ENCODE measurements at places on chromosomes 5 and 9.
A peak's percentile ranks its signal among the peaks of the same experiment; 100 is the strongest.

- no peak for DNase-seq
Observed at GRCh38 chr5:643811-644271, 31.7 kb downstream of the CEP72 start.

GRCh38 chr5:147180751-147181150 is 54.1 kb upstream of the STK32A start:
- no peak for DNase-seq

- DNase-seq, result no peak
Observed at GRCh38 chr5:158155067-158155466, 296.1 kb upstream of the CLINT1 start.

GRCh38 chr9:77215874-77216273 is 38.5 kb downstream of the VPS13A start:
- no peak for DNase-seq

- DNase-seq, result no peak
Observed at GRCh38 chr9:96047741-96048103, 172.2 kb downstream of the ERCC6L2 start.

- no peak for DNase-seq
Observed at GRCh38 chr5:14178671-14179211, 35.6 kb downstream of the TRIO start.

DNA sequence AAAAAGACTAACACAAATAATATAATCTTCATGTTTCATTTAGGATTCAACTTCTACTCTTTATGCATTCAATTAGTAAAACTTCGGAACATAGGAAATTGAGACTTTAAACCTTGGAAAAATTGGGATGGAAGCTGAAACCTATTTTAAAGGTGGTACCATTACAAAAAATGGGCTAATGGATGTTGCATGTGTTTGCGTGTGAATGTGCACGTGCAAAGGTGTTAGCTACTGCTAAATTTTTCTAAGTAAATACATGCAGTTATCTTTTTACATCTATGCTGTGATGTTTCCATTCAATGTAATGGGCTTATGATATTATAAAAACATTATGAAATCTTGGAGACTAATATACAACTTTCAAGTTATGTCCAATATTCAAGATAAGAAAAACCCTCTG is 134.8 kb downstream of the CDH10 start:
- DNase-seq, result no peak

- no peak for DNase-seq
Observed at GRCh38 chr9:109507421-109507838, 9.3 kb upstream of the PTPN3 start.

DNA sequence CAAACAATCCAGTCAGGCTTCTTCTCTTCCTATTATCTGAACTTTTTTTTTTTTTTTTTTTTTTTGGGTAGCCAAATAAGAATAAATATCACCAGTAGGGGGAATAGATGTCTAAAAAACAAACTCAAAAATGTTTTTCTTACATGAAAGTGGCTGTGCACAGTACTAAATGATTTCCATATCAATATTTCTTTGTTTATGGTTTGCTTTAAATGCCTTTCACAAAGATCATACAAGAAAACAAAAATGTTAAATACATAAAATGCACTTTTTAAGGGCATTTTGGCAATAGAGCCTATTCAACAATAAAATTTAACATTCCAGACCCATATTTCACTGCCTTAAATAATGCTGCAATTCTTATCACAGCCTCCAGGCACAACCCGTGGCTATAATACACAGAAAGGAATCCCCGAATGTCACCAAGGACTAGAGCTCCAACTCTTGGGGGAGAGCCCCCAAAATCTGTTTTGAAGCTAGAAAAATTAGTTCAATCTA is 91.1 kb upstream of the TBCA start:
- DNase-seq, result no peak

- no peak for DNase-seq
Observed at GRCh38 chr9:76880210-76880609, 25.7 kb downstream of the PRUNE2 start.

GRCh38 chr5:158373608-158374395 is 514.9 kb upstream of the CLINT1 start:
- DNase-seq, result no peak

- DNase-seq, result no peak
Observed at GRCh38 chr5:51495672-51496071, 112.4 kb downstream of the ISL1 start.

- DNase-seq, result no peak
Observed at GRCh38 chr5:137933491-137933911, 44.2 kb downstream of the PKD2L2 start.

DNA sequence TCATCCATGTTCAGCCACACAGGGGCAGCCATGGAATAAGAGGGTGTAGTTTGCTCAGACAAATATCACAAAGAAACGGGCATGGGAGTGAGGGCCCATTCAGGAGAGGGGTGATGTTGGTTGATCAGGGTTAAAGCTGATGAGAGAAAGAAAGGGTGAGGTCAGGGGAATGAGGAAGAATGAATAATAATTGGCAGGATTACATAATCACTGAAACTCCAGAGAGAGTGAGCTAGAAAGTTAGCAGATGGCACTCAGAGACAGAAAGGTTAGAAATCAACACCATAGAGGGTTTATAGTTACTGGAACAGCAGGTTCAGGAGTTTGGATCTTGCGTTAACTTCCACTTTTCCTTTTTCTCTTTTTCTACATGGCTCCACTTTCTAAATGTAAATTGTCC is 113.9 kb downstream of the TAF11L14 start:
- no peak for DNase-seq

- DNase-seq, result no peak
Observed at GRCh38 chr5:149774906-149775305, 44.8 kb downstream of the PPARGC1B start.

DNA sequence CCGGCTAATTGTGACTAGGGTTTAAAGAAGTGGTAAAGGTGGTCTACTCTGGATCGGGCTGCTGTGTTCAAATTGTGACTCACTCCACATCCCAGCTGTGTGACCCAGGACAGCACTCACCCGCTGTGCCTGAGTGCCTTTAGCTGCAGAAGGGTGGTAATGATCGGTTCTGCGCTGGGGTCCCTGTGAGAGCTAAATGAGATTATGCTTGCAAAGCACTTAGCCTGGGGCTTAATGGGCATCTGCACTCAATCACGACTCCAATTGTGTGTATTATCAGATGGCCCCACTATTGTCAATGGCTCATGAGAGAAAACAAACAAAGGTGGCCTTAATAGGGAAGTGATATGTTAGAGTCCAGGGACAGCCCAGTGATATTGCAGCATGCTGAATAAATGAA is 25.1 kb upstream of the TBC1D2 start:
- DNase-seq, result no peak

GRCh38 chr9:86734771-86735170 is 212.5 kb downstream of the GAS1 start:
- DNase-seq, result no peak

- no peak for DNase-seq
Observed at GRCh38 chr9:94639061-94639998, at the start of gene FBP1. FBP1 (minus strand) TSS chr9:94639518; CDS start chr9:94639310, 208 bp downstream.

- DNase-seq, result peak; percentile 10
Observed at GRCh38 chr5:110086658-110087388, 397.1 kb downstream of the MAN2A1 start.

- no peak for DNase-seq
Observed at GRCh38 chr5:34675857-34676256, 19.7 kb downstream of the RAI14 start.

GRCh38 chr9:101536938-101537337 is 3.3 kb downstream of the RNF20 start:
- DNase-seq, result no peak

GRCh38 chr5:118778941-118779340 is 209.4 kb downstream of the DTWD2 start:
- DNase-seq, result no peak

DNA sequence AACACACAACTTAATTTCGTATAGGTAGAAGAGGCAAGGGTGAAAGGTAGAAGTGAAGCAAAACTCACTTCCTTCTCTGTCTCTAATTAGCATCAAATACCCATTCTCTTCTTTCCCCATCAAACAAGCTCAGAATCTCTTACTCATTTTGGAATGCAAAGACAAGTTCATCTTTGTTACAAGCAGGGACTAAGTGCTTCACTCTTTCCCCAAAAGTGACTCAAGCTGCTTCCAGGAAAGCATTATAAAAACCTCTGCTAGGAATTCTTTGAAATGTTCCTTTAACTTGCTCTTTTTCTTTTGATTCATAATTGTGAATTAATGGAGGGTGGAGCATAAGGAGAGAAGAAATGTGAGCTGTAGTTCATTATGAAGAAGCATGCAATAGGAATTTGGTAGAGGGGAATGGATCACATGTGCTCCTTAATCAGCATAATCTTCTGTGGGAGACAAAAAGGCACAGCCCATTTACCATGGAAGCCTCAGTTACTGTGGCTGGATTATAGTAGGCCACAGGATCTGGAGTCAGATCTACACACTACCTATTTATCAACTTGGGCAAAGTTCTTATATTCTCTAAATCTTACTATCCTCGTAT is 109.5 kb upstream of the DPYSL3 start:
- no peak for DNase-seq

- DNase-seq, result no peak
Observed at GRCh38 chr9:90024409-90024808, 419.6 kb downstream of the GADD45G start.

DNA sequence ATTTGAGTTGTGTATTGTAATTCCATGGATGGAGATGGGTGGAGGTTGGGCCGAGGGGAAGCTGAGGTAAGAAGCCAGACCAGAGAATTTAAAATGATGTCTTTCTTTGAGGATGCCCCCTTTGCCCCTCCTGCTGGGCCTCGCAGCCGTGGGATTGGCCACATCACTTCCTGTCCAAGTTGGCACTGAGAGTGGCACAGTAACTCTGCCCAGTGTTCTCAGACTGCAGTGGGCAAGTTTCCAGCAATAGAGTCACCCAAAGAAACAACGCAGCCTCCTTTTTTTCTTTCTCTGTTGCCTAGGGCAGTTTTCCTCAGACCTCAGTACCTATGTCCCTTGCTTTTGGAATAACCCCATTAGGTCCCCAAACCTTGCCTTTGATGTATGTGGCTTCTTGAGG is 306.6 kb upstream of the DMRT1 start:
- no peak for DNase-seq

DNA sequence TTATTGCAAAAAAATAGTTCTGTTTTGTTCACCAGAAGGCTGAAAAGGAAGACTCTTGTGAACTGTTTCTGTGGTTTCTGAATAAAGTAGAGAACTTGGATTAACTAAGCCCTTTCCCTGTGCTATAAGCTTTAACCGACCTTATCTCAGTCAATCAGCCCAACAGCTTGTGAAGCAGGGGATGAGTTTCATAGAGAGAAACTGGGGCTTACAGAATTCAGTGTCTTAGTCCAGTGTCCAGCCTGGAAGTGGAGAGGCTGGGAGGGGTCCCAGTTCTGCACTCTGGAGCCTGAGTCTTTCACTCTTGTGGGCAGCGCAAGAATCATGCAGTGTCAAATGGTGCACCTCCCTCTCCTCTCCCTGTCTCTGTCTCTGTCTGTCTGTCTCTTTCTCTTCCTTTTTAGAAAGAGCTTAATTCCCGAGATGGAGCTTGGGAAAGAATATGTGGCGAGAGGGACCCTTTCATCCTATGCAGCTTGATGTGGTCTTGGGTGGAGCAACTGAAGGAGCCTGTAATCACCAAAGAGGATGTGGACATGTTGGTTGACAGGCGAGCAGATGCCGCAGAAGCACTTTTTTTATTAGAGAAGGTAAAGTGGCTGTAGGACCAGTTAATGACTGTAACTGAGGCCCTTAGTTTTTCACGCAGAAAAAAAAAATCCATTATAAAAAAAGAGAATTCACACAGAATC is 17.0 kb downstream of the PTPDC1 start:
- DNase-seq, result no peak

DNA sequence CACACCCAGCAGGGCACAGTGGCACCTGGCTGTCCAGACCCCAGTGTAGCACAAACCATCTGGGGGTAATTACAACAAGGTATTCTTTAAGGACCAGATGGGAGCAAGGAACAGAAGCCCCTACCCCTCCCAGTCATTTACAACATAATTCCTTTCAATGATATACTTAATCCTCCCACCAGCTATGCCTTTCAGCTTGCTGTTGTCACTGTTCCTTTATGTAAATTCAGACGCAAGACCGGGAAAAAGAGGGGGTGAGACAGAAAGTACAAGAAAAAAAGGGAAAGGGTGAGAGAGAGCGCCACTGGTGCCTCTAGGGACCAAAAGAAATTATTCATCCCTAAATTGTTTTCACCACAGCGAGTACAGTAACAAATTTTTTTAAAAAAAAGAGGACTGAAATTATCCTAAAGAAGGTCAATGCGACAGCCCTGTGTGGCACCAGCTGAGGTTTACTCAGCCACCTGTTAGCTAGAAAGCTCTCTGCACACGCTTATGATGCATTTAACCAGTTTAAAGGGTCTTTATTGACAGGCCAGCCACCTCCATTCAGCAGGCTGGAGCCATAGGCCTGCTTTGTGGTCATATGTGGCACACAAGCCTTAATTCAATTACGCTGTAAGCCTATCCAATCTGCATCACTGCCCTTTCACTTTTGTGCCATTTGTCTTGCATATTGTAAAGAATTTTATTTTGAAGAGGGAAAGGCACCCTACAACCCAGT is 210.2 kb upstream of the ISL1 start:
- no peak for DNase-seq

DNA sequence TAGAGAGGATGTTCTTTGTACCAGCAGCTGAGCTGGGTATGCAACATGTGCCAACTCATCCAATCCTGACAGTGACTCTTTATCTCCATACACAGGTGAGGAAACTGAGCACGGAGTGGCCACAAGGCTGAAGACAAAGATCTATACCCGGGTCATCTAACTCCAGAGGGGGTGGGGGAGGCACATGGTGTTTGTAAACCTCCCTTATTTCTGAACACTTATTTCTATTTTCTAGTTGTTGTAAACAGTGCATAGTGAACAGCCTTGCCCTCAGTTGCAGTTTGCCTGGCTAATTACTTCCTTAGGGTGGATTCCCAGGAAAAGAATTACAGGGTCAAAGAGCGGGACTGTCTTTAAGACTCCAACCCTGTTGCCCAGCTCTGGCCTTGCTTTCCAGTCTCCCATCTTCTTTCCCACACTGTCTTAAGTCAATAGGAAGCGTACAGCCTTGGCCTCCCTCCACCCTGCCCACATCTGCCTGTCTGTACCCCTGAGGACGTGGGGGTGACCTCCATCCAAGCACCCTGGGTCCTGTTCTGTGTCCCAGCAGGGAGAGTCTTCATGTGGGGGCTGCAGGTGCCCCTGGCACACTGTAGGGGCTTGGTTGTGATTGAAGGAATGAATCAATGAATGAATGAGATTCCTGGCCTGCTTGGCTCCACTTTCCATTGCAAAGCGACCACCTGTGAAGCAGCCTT is 13.2 kb upstream of the FIBCD1 start:
- no peak for DNase-seq

DNA sequence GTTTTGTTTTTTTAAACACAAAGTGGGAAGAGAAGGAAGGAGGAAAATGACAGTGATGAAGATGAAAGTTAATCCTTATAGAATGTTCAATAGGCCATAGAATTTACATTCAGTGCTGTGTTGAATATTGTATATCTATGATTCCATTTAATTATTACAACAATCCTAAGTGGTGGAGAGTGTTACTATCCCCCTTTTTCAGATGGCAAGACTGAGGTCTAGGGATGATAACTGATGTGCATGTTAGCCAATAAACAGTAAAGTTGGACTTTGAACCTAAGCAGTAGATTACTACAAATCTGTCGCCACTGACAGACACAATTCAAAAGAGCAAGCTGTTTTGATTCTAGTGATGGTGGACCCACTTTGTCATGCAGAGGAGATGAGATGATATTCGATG is 237.9 kb downstream of the ARHGAP26 start:
- no peak for DNase-seq

- DNase-seq, result no peak
Observed at GRCh38 chr5:75335486-75335885, 1.5 kb upstream of the HMGCR start.

GRCh38 chr9:112091810-112092209 is 83.3 kb downstream of the SUSD1 start:
- DNase-seq, result no peak
